ENCODE measurements at places on chromosomes 3 and 15. TPM values are rescaled to one million over a fixed set of nuclear protein-coding genes. Genes with fewer than 3 reads are reported as not detected.
A peak's percentile ranks its signal among the peaks of the same experiment; 100 is the strongest.

Gene P2RY1
- 5.1 TPM for polyA plus RNA-seq

Gene IL17RD
- polyA plus RNA-seq: 28.7 TPM

Gene C3orf20
- polyA plus RNA-seq: 0.19 TPM

Gene RTP3
- polyA plus RNA-seq: not detected

Gene JMJD7
- 6.3 TPM for polyA plus RNA-seq

Gene ANKDD1A
- polyA plus RNA-seq: 3.8 TPM

Gene ANKUB1
- not detected for polyA plus RNA-seq

Gene GRAMD1C
- 2.1 TPM for polyA plus RNA-seq

DNA sequence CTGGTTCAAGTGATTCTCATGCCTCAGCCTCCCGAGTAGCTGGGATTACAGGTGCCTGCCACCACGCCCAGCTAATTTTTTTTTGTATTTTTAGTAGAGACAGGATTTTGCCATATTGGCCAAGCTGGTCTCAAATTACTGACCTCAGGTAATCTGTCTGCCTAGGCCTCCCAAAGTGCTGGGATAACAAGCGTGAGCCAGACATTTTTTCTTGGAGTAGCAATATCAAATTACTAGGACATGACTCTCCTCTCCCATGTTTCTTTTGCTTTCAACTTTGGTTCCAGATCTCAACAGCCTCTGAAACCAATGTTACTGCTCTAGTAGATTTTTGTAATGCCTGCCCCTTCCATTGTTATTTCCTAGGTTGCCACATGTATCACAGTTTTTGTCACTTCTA, 462.0 kb downstream of the GBE1 start:
- no peak for DNase-seq

DNA sequence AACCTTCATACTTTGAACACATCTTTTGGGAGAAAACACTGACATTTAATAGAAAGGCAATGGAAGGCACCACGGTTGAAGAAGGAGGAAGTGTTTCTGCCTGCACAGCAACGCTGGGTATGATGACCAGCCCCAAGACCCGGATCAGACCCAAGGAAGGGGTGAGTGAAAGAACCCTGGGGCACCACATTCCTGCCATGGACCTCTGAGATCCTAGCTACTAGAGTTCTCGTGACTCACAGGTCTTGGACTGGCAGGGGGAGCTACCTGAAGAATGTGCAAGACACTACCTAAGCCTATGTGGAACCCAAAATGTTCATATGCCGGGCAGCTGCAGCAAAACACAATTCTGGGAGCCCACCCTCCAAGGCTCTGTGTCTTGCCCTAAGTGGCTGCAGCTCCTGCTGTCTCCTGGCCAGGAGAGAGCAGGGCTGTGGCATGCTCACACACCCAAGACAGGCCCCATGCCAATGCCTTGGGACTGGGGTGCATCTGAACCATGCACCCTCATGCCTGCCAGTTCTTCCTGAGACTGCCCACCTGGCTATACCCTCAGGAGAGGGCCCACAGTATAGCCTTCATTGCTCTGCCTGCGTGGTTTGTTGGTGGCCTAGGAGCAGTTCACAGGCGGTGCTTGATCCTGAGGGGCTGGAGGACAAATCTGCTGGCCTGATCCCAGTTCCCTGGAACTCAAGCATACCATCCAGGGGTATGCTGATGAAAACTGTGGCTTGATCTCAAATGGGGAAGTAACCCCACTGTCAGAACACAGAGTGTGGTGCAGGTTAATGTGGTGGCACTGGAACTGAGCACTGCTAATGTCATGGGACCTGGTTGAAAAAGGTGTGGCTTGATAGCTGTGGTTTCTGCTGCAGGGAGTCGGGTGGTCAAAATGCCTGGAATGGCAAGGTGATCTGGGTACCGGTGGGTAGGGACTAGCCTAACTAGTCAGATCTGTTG, 353.3 kb upstream of the ARHGEF26 start:
- DNase-seq: no peak

DNA sequence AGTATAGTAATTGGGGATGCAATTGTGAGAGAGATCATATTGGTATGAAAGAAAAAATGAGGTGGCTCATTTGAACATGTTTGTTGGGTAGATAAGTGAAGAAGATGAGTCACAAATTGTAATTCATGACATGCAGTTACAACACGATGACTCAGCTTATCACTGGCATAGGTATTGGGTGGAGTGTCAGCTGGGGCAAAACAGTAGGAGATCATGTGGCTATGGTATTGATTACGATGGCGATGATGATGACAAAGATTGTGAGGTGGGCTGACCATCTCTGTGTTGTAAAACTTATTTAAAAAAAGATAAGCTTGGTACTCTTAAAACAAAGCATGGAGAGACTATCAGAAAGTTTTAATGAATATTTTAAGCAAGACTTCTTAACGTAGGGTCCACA, 11.6 kb upstream of the DPH6 start:
- DNase-seq: peak; percentile 50

GRCh38 chr3:33139996-33140395, 26.2 kb downstream of the CRTAP start:
- no peak for DNase-seq

- DNase-seq: no peak
These were observed 129.7 kb downstream of the TPRG1 start for GRCh38 chr3:189301479-189301878.

GRCh38 chr15:31306426-31307269, 20.0 kb upstream of the KLF13 start:
- peak; percentile 53 for DNase-seq

DNA sequence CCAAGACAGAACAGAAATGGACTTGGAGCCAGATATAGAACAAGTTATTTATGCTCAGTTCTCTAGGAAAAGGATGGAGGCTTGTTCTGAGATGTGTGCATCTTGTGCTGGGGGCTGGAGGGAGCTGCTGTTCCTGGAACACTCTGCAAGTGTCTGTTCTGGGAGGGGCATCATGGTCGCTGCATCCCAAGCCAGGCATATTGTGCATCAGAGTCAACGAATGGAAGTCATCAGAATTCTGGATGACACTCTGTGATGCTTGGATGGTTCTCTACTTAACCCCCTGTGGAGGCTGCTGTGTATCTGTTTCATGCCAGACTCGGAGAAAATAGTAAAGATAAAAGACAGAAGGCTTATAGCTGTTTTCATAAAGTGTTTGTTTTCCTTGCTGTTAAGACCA, 34.7 kb downstream of the RPL22L1 start:
- DNase-seq: peak; percentile 56

- DNase-seq: no peak
These were observed 2.7 kb upstream of the CILP start for GRCh38 chr15:65214010-65214409.

DNA sequence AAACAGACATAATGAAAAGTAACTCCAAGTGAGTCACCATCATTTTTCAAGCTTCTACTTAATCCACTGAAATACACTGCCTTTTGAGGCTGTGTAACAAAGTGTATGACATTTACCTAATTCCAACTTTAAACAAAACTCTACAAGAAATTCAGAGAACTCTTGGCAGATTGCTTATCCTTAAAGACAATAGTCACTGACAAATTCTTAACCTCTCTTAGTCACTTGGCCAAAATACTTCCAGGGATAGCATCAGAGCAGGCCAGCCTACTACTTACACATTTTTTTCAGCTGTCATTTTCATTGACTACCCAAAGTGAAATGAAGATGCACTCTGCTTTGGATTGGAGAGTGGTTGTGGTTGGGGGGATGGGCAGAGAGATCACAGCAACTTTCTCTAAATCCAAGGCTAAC, 3.6 kb downstream of the WWTR1 start:
- no peak for DNase-seq

DNA sequence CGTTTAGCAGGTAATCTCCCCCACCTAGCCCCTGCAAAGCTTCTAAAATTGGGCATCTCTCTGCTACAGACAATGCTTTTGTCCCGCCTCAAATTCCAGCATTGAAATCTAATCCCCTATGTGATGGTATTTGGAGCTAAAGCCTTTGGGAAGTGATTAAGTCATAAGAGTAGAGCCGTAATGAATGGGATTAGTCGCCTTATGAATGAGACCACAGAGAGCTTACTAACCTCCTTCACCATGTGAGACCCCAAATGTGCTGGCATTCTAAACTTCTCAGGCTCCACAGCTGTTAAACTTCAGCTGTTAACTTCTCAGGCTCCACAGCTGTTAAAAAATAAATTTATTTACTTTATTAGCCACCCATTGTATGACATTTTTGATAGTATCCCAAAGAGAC, 374.2 kb upstream of the BCHE start:
- peak; percentile 11 for DNase-seq

DNA sequence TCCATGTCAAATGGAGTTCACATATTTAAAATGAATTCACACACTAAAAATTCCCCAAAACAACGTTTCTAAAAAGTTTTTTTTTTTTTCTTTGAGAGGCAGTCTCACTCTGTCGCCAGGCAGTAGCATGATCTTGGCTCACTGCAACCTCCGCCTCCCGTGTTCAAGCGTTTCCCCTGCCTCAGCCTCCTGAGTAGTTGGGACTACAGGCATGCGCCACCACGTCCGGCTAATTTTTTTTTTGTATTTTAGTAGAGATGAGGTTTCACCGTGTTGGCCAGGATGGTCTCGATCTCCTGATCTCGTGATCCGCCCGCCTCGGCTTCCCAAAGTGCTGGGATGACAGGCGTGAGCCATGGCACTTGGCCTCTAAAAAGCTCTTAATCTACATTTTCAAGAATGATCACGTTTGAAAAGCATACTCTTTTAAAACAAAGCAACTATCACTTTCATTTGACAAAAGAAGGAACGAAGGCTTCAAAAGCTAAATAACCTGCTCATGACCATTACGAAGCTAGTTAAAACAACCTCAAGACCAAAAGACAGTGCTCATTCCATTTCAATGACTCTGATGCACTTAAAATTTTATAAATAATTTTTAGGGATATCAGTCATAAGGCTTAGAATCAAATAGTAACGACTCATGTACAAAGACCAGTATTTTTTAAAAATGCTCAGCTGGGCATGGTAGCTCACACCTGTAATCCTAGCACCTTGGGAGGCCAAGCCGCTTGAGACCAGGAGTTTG, 5.5 kb downstream of the UBE3A start:
- no peak for DNase-seq

- DNase-seq: no peak
These were observed 237.1 kb downstream of the EBLN2 start for GRCh38 chr3:73298243-73299183.

Data from muscle of back (tissue), 13 donors.